ENCODE measurements at places on chromosomes 4 and X. TPM values are rescaled to one million over a fixed set of nuclear protein-coding genes. Genes with fewer than 3 reads are reported as not detected.

POU3F4 gene
- total RNA-seq: not detected

DNA sequence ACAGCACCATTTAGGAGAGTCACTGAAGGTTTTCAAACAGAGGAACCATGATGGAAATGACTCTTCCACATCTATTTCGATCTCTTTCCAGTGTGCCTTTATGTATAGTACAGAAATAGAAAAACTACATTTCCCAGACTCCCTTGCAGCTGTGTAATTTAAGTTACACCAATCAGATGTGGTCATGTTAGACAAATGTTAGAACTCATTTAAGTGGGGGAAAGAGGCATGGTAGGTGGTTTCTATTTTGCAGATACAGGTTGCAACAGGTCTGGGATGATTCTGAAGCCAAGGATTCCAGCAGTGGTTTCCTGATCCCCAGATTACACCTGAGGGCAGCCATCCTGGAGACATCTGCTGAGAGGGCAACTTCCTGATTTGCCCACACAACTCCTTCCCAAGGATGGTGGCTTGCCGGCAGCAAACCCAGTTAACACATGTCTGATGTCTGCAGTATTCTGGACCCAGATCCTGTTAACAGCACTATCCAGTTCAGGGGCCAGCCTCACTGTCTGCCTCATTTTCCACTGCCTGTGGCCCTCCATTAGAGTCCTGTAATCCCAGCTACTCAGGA is 38.7 kb upstream of the PDK3 start:
- no peak for DNase-seq

DNA sequence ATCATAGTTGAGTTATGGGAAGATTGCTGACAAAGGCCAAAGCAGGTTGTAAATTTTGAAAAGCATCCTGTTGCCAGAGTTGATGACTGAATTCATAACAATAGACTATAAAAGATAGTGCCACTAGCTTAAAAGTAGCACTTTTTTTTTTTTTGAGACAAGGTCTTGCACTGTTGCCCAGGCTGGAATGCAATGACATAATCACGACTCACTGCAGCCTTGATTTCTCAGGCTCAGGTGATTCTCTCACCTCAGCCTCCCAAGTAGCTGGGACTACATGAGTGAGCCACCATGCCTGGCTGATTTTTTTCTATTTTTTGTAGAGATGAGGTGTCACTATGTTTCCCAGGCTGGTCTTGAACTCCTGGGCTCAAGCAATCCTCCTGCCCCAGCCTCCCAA is 122.7 kb downstream of the SPOCK3 start:
- DNase-seq: no peak

- no peak for DNase-seq
These were observed 115.9 kb downstream of the MAML3 start for GRCh38 chr4:140038031-140038533.

- DNase-seq: no peak
These were observed 125.0 kb downstream of the TBX22 start for GRCh38 chrX:80139564-80139963.

- DNase-seq: no peak
These were observed 44.3 kb downstream of the RASGEF1B start for GRCh38 chr4:81427344-81427821.

GRCh38 chr4:154709550-154709949 is 34.2 kb upstream of the LRAT start:
- no peak for DNase-seq
